ENCODE measurements at places on chromosomes 6 and 20.

DNA sequence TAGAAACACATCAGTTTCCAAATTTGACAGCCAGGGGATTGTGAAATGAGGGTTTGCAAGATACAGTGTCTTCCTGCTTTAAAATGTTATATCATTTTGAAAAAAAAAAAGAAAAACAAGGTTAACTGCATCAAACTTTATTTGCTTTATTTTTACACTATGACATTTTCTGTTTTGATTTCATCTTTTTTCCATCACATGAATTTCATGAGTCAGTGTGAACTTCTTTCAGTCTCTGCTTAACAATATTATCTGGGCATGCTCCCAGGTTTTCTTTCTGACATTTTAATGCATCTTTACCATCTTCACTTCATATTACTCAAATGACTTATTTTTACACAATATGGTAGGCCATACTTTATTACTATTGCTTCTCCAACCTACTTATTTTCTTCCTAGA, 1.9 kb downstream of the NCOA7 start:
- DNase-seq, result no peak

DNA sequence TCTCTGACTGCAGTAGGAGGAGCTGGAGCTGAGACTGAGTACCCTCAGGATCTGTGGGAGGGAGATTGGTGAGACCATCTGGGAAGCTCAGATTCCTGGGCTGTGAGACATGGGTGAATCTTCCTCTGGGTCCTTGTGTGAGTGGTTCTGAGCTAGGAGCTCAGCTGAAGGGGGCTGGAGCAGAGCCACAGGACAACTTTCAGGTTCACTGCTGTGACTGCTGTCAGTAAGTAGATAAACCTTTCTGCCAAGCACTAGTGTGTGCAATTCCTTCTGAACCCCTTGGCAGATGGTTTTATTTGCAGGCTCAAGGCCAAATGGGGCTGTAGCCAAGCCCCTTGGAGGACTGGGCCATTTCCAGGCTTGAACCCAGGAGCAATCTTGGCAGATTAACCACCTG, 49.6 kb upstream of the SNAP91 start:
- no peak for DNase-seq

GRCh38 chr6:56860475-56860874, 94.4 kb upstream of the BEND6 start:
- peak; percentile 64 for DNase-seq

DNA sequence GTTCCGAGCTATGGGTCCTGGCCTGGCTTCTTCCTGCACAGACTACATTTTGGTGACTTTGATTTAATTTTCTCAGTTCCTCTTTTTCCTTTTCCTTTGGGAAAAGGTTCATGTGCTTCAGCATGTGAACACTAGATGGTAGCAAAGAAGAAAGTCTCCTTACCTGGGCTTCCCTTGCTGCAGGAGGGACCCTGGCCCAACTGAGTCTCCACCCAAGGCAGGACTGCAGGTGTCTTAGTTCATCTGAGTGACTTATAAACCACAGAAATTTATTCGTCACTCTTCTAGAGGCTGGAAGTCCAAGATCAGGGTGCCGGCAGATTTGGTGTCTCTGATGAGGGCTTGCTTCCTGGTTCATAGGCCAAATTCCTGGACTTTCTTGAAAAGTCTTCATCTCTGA, 163.2 kb downstream of the SYCP2 start:
- DNase-seq, result no peak

DNA sequence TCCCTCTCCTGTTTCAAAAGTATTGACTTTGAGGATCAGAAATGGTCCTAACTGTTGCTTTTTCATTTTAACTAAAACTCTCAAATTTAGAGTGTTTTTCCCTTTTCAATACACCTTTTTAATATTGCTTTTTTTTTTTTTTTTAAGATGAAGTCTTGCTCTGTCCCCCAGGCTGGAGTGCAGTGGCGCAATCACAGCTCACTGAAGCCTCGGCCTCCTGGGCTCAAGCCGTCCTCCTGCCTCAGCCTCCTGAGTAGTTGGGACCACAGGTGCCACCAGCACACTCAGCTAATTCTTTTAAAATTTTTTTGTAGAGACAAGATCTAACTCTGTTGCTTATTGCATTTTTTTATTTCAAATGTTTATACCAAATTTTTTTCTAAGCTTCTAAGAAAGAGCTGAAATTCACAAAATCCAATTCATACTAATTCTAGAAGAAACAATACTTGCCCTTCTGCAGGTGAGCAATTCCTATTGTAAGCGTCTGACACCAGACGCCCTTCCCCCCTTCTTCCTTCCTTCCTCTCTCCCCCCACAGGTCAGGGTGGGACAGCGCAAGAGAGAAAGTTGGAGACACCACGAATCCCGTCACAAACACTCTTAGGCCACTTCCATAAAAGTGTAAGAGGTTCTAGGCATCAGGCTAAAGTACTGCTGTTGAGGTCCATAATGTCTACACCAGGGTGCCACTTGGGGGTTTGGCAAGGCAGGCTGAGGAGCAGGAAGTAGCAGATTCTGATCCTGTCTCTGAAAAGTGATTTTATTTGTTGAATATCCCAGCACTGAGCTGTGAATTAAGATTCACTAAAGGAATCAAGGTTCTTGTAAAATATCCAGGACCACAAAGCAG, 12.8 kb downstream of the DLL1 start:
- no peak for DNase-seq

GRCh38 chr6:158284007-158284875, 28.0 kb upstream of the TULP4 start:
- peak; percentile 74 for DNase-seq

GRCh38 chr6:153086225-153086990, 44.7 kb downstream of the RGS17 start:
- no peak for DNase-seq

GRCh38 chr6:166626177-166627032, 646 bp downstream of the RPS6KA2 start:
- DNase-seq, result peak; percentile 70

GRCh38 chr20:61879694-61880093, 186.0 kb downstream of the TAF4 start:
- DNase-seq, result no peak

- DNase-seq, result no peak
Observed at GRCh38 chr20:17650301-17651128, 31.5 kb downstream of the RRBP1 start.

DNA sequence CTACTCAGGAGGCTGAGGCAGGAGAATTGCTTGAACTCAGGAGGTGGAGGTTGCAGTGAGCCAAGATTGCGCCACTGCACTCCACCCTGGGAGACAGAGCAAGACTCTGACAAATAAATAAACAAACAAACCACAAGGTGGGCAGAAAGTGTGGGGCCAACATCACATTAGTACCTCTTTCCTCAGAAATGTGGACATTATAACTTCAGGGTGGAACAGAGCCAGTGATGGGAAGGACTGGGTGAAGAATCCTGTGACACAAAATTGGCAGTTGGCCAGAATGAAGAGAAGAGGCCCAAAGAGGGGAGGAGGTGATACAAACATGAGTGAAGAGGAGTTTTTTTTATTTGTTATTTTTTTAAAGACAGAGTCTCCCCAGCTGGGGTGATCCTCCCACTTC, 50.6 kb downstream of the NUP153 start:
- DNase-seq, result no peak

DNA sequence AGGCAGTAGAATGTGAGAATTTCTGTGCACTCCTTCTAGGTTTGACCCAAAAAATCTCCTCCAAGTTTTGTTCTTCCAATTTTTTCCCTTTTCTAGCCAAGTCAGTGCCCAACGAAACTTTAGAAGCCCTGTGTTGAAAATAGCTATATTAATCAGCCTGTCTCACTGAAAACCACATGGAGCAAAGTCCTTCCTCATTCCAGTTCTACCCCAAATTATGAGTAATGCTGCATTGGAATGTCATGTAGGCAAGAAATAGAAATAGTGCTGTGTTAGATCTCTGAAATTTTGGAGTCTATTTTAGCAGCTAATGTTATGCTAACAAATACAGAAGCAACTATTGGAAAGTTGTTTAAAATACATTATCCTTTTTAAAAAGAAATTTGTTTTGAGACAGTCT, 725.5 kb downstream of the TBC1D32 start:
- no peak for DNase-seq

DNA sequence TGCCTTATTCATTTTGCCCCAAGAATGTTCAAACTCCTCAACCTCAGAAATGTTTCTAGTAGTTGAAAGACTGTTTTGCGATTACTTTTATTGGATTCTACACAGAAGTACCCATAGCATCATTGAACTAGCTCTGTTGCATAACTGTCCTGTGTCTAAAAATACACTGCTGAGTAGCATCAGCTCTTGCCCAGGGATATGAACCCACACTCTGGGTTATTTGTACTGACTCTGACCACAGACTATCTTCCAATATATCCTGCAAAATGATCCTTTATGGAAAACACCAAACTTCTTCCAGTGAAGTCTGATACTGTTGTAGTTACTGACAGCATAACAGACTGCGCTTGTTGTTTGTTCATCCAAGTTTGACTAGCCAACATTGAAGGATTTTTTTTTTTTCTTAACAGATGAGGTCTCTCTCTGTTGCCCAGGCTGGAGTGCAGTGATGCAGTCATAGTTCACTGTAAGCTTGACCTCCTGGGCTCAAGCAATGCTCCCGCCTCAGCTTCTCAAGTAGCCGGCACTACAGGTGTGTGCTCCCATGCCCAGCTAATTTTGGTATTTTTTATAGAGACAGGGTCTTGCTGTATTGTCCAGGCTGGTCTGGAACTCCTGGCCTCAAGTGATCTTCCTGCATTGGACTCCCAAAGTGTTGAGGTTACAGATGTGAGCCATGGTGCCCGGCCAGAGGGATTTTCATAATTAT, 49.9 kb downstream of the TULP4 start:
- DNase-seq, result no peak

DNA sequence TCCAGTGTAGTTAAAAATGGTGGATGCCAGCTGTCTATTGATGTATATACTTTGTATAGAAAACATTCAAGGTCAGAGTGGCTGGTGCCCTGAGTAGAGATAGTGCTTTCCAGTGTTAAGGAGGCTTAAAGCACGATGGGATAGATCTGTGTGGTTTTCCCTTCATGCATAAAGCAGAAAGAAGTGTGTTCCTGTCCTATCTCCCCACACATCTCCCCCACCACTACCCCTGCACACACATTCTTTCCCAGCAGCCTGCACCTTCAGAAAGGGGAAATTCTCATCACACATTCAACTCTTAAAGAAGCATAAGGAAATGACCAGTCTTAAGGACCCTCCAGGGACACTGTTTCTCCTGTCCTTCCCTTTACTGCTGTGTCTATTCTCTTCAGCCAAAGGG, 221.7 kb upstream of the TAB2 start:
- no peak for DNase-seq

DNA sequence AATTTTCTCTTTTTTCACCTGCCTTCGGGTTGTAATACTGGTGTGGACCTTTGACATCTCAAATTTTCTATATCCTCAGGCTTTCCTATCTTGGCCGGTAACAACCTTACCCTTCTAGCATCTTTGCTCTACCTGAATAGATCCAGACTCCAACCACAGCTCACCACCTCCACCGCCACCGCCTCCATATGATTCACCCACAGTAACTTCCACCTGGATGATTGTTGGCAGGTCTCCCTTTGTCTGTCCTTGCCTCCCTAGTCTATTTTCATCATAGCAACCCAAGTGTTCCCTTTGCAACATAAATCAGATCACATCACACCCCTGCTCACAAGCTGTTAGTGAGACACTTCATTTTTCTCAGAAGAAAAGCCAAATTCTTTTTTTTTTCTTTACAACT, 525.8 kb upstream of the POU3F2 start:
- DNase-seq, result no peak

DNA sequence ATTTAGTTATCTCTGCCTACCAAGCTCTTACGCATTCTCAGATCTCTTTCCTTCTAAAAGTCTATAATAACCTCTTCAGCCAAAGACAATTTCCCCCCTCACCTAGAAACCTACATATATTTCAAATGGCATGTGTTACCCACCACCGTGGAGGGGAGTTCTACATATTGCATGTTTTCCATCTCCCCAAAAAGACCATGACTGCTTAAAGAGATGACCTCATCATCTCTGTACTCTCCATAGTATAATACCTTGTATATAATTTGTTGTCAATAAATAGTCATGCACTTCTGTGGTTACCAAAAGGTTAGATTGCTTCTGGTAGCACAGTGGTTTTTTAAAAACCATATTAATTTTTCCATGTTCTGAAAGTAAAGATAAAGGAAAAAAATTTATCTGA, 148.4 kb downstream of the TBX18 start:
- no peak for DNase-seq

GRCh38 chr6:44185953-44186634, 27.5 kb downstream of the CAPN11 start:
- no peak for DNase-seq

GRCh38 chr6:135383301-135383700, 114.2 kb downstream of the AHI1 start:
- no peak for DNase-seq

GRCh38 chr6:5054245-5054873, 30.8 kb upstream of the PPP1R3G start:
- DNase-seq, result no peak

DNA sequence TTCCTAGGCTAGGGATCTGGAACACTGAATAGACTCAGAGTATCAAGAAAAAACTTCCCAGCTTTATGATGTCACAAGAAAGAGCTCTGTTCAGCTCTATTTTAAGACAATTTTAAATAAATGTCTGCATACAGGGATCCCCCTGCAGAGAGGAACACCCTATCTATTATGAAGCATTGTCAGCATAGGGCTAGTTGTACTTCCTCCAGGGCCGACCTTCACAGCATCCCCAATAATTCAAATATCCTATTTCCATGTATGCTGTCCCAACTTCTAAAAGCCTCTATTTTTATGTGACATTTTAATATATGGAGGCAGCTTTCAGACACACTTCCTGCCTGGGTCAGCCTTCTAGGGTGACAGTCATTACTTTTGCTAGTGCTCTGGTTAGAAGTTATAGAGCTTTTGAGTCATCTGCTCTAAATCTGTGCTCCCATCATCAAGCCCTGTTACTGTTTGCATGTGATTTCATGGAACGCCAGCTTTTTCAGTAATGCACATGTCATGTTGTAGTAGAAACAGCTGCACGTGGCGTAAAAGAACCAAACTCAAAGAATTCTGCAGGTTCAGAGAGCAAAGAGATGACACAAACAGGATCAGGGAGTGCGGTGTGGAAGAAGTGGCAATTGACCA, 189.2 kb downstream of the ADGB start:
- no peak for DNase-seq

DNA sequence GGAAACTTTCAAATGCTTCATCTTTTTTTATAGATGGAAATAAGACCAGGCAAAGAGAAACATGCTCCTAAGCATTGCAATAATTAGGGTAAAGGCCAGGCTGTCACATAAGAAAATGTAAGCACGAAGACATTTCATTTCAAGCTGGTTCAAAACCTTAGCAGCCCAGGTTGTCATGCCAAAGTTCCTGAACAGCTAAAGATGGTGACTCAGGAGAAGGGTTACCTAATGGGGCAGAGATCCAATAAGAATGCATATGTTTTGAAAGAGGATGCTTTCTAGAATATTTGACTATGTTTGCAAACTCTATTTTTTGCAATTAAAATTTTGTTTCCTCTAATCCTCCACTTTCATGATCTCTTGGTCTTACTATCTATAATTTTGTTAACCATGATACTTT, 65.6 kb upstream of the PHACTR2 start:
- DNase-seq, result no peak
